ENCODE measurements at places on chromosomes 7 and 10. TPM values are rescaled to one million over a fixed set of nuclear protein-coding genes. Genes with fewer than 3 reads are reported as not detected.

The GRM3 gene
- total RNA-seq = not detected

DNA sequence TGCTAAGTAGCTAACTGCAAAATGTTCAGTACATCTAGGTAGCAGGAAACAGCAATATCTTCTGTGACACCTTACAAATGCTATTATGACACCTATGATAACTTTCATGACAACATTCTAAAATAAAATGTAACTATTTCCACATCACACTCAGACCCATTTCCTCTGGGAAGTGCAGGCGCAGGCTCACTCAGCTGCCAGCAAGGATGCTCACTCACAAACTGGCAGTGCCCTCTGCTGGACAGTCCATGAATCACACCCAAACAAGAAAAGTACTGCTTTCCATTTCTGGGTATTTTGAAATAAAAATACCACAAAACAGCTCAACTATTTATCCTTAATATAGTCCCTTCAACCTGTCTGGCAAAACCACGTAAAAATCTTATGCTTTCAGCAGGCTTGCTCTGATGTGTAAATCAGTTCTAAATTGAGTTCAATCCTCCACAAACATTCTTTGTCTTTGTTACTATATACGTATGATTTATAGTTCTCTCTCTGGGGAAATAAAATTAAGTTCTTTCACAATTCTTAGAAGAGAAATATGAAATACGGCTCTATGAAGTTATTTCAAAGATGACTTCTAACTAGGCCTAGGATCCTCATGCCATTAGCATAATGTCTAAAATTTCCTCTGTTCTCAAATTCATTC lies 176.6 kb downstream of the PARD3 start:
- no peak overlapping the region for H3K27ac ChIP-seq
- H3K4me3 ChIP-seq = no peak overlapping the region
- H3K36me3 ChIP-seq = no peaks in the 10 kb centered on the region

- H3K27ac ChIP-seq = no peak overlapping the region
- H3K4me3 ChIP-seq = no peak overlapping the region
- no peaks in the 10 kb centered on the region for H3K27me3 ChIP-seq
- no peaks in the 10 kb centered on the region for H3K4me1 ChIP-seq
- DNase-seq = no peak
Observed at GRCh38 chr7:158185653-158186052, 402.0 kb downstream of the PTPRN2 start.

The MRM2 gene
- total RNA-seq = 18.1 TPM

- H3K36me3 ChIP-seq = no peaks in the 10 kb centered on the region
- no peaks in the 10 kb centered on the region for H3K4me1 ChIP-seq
- H3K27me3 ChIP-seq = no peaks in the 10 kb centered on the region
- no peak overlapping the region for H3K27ac ChIP-seq
Observed at GRCh38 chr10:19826712-19827111, 10.5 kb downstream of the PLXDC2 start.

The GPR37 gene
- total RNA-seq = not detected

- no peak overlapping the region for H3K27ac ChIP-seq
- DNase-seq = no peak
- H3K36me3 ChIP-seq = no peaks in the 10 kb centered on the region
- H3K4me1 ChIP-seq = no peaks in the 10 kb centered on the region
- H3K4me3 ChIP-seq = no peak overlapping the region
Observed at GRCh38 chr10:126857178-126857806, 47.9 kb upstream of the DOCK1 start.

The TAC1 gene
- not detected for total RNA-seq

The IKZF5 gene
- 45.9 TPM for total RNA-seq

The MYL10 gene
- not detected for total RNA-seq

DNA sequence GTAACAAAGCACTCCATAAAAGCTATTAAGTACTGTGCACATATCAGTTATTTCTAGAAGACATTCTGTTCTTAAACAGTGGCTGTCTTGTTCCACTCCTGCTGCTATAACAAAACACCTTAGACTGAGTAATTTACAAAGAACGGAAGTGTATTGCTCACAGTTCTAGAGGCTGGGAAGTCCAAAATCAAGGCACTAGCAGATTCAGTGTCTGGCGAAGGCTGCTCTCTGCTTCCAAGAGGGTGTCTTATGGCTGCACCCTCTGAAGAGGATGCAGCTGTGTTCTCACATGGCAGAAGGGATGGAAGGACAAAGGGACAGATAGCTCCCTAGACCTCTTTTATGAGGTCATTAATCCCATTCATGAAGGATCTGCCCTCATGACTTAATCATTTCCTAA lies 424.2 kb upstream of the ZMIZ1 start:
- DNase-seq = no peak
- H3K27me3 ChIP-seq = no peaks in the 10 kb centered on the region
- H3K27ac ChIP-seq = no peak overlapping the region
- H3K36me3 ChIP-seq = no peaks in the 10 kb centered on the region
- H3K4me3 ChIP-seq = no peak overlapping the region

- no peaks in the 10 kb centered on the region for H3K36me3 ChIP-seq
- no peak overlapping the region for H3K27ac ChIP-seq
- DNase-seq = no peak
- H3K4me3 ChIP-seq = no peak overlapping the region
Observed at GRCh38 chr10:1611936-1612550, 125.3 kb downstream of the ADARB2 start.

DNA sequence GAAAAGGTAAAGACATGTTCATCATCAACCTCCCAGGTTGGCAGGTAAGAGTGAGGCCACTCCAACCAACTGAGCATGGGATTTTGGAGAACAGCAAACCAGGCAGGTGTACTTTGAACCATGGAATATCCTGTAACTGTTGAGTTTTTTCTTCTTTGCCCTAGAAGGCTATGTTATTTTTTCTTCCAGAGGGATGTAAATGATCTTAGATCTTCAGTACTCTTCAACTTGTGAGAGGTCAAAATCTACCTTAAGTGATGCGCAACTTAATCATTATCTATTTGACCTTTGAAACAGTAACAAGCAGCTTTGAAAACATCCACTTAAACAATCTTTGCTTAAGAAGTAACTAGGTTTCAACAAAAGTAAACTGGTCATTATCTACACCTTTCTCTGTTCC lies at the start of gene CUBN:
Gene CUBN (minus strand): TSS at position 71 of the 400 bp plus-strand sequence. CDS start 46 bp downstream, at position 25.
- no peaks in the 10 kb centered on the region for H3K36me3 ChIP-seq
- no peaks in the 10 kb centered on the region for H3K4me1 ChIP-seq
- H3K27me3 ChIP-seq = no peaks in the 10 kb centered on the region
- DNase-seq = no peak

- no peak for DNase-seq
- no peak overlapping the region for H3K4me3 ChIP-seq
- no peaks in the 10 kb centered on the region for H3K4me1 ChIP-seq
- H3K36me3 ChIP-seq = no peaks in the 10 kb centered on the region
- no peak overlapping the region for H3K27ac ChIP-seq
- no peaks in the 10 kb centered on the region for H3K27me3 ChIP-seq
Observed at GRCh38 chr10:1393481-1393880, 337.3 kb downstream of the WDR37 start.

DNA sequence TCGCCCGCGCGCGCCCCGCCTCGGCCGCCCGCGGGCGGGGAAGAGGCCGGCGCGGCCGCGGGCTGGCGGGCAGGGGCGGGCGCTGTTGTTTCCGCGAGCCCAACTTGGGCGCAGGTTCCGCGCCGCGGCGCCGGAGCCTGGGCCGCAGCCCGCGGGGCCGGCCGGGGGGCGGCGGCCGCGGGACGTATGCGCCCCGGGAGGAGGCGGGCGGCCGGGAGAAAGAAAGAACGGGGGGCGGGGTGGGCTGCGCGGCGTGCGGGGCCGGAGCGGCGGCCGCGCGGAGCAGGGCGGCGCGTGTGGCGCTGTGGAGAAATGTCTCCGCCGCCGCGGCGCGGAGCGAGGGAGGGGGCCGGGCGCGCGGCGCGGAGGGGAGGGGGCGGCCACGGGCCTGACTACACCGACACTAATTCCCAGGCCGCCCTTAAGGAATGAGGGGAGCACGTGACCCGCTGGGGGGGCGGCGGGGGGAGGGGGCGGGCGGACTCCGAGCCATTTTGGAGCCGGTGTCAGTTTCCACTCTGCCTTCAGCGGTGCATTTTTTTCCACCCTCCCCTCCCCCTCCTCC lies at the start of gene BMI1:
Gene BMI1 (plus strand): TSS at position 509 of the 565 bp plus-strand sequence. CDS start 5,351 bp downstream, outside the sequence.
- no peaks in the 10 kb centered on the region for H3K36me3 ChIP-seq
- peak within 1 kb of the TSS; percentile 54 for H3K4me3 ChIP-seq
- H3K27ac ChIP-seq = peak within 1 kb of the TSS; percentile 62
- peak; percentile 77 for DNase-seq

- H3K4me1 ChIP-seq = peaks cover 17% of the 10 kb centered on the region
- H3K36me3 ChIP-seq = no peaks in the 10 kb centered on the region
- H3K27me3 ChIP-seq = no peaks in the 10 kb centered on the region
- no peak for DNase-seq
Observed at GRCh38 chr10:46033602-46034011, 3.2 kb upstream of the NCOA4 start.

- peaks cover 87% of the 10 kb centered on the region for H3K4me1 ChIP-seq
- H3K4me3 ChIP-seq = no peak overlapping the region
- no peak for DNase-seq
- H3K27ac ChIP-seq = peak overlapping the region; percentile 56
Observed at GRCh38 chr10:61941202-61941681, 39.7 kb downstream of the ARID5B start.

GRCh38 chr10:70809011-70809611 lies 6.6 kb upstream of the SGPL1 start:
- H3K4me3 ChIP-seq = no peak overlapping the region
- no peaks in the 10 kb centered on the region for H3K36me3 ChIP-seq
- no peaks in the 10 kb centered on the region for H3K27me3 ChIP-seq
- DNase-seq = no peak
- no peak overlapping the region for H3K27ac ChIP-seq
- H3K4me1 ChIP-seq = no peaks in the 10 kb centered on the region
